MCF 10A (cell line): ENCODE measurements at places on chromosomes 1 and 21.

GRCh38 chr1:202200669-202201068, 7.1 kb downstream of the LGR6 start:
- no peak for DNase-seq

GRCh38 chr1:201598396-201598795, 59.5 kb downstream of the NAV1 start:
- no peak for DNase-seq

DNA sequence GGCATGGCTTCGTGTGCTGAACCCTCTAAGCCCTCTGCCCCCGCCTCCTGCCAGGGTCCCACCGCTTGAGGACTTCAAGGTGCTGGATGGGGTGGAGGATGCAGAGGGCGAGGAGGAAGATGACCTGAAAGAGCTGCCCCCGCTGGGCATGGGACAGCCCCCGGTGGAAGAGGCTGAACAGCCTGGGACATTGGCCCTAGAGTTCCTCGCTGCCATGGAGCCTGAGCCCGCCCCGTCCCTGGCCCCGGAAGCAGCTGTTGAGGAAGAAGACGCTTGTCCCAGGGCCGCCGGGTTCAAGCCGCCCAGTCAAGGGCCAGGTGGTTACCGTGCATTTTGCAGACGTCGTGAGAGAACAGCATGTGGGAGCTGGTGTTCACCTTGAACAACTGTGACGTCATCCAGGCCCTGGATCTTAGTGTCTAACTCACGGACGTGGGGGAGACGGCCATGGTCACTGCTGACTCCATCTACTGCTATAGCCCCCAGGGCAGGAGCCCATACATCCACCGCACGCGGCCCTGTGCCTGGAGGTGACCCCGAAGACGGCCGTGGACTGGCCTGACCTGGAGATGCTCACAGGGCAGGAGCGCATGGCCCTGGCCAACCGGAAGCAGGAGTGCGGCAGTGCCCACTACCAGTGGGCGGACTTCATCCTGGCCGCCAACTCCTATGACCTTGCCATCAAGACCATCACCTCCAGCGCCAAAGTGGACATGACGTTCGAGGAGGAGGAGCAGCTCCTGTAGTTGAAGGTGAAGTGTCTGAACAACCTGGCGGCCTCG, 90.1 kb downstream of the PPP1R12B start:
- no peak for DNase-seq

GRCh38 chr1:1435911-1436629, 580 bp downstream of the VWA1 start:
- no peak for DNase-seq

DNA sequence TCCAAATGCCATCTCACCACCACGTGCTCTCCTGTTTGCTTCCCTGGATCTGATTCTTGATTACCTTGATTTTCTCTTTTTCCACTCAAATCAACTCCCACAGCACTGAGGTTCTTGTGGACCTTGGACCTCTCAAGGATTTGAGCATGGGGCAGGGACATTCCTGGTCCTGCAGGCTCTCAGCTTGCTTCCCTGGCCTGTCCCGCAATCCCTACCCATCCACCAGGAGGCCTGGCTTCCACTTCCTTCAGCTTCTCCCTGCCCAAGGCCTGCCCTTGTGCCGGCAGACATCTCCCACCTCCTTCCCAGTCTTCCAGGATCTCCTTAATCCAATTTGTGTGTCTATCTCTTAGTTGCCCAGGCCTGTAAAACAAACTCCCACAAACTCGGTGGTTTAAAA, 21.6 kb downstream of the PLA2G2A start:
- no peak for DNase-seq

DNA sequence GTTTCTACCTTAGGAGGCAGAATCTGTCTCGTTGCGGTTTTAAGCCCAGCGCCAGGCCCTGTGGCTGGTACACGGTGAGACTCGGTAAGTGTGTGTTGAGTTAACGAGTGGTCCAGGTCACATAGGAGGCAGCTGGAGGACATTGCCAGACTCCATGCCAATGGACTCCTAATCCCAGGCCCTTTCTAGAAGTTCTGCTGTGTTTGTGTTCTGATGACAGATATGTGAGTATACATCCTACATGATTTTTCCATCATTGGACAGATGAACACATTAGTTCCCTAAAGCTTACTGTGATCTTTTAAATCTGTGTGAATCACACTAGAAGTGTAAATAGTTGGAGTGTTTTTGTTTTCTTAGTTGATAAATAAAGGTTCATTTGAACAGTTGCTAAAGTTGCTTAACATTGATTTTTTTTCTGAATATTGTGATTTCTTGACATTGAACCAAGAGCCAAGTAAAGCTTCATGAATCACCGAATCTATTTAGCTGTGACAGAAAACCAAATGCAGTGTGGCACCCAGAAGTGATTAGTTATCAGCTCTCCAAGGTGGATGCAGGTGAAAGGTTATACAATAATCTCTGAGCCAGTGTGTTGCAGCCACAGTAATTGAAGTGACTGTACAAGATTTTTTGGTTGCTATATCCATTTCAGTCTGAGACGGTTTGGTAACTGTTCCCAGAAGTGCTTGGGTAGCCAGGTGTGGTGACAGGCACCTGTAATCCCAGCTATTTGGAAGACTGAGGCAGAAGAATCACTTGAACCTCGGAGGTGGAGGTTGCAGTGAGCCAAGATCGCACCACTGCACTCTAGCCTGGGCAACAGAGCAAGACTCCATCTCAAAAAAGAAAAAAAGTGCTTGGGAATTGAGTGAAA, 46.3 kb downstream of the DOP1B start:
- DNase-seq, result no peak

- DNase-seq, result peak; percentile 90
Measured at GRCh38 chr1:32400876-32401631, 6.8 kb upstream of the BSDC1 start.

DNA sequence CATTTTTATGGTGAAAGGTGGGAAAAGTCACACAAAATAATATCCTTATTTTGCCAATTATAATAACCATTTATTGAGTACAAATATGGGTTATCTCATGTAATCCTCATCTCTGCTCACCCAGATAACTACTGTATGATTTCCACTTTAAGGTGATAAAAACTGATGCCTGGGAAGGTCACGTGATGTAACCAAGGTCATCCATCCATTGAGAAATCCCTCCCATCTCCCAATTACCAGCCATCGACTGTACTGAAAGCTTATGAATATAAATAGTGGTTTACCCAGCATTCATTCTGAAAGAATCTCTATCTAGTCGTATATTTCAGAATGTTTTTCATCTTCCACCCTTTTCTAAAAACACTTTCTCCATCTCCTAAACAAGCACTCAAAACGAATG, 55.0 kb upstream of the IFNAR2 start:
- no peak for DNase-seq

GRCh38 chr1:214004014-214004413, 16.2 kb downstream of the PROX1 start:
- DNase-seq, result no peak

DNA sequence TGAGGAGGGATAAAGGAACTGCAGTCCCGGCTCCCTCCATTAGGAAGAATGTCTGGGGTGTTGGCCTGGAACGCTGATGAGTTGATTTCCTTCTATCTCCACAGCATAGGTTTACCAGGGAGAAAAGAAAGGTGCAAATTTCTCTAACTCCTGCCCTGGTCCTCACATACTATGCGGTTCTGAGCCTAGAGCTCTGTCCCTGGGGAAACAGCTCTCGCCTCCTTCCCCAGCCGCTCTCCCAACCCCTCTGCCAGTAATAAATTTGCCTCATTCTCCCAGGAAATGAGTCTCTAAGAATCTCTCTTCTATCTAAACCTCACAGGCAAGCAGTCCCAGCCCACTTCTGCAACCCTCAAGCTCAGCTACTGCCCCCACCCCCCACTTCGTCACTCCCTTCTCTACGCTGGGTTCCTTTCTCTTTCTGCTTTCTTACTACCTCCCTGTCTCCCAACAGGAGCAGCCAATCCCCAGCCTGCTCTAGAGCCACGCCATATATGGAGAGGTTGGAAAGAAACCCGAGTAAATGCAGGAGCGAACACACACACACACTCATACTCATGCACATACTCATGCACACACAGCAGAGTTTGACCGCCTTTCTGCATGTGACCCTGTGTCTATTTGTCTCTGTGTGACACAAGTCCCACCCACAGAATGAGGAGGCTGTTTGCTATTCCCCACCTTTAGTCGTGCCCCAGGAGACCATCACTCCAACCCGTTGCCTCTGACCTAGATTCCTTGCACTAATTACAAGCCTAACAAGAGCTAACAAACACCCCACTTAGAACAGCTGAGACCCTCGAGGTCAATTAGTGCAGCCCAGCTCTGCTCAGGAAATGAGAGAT, 13.4 kb downstream of the PLEKHO1 start:
- peak; percentile 97 for DNase-seq

DNA sequence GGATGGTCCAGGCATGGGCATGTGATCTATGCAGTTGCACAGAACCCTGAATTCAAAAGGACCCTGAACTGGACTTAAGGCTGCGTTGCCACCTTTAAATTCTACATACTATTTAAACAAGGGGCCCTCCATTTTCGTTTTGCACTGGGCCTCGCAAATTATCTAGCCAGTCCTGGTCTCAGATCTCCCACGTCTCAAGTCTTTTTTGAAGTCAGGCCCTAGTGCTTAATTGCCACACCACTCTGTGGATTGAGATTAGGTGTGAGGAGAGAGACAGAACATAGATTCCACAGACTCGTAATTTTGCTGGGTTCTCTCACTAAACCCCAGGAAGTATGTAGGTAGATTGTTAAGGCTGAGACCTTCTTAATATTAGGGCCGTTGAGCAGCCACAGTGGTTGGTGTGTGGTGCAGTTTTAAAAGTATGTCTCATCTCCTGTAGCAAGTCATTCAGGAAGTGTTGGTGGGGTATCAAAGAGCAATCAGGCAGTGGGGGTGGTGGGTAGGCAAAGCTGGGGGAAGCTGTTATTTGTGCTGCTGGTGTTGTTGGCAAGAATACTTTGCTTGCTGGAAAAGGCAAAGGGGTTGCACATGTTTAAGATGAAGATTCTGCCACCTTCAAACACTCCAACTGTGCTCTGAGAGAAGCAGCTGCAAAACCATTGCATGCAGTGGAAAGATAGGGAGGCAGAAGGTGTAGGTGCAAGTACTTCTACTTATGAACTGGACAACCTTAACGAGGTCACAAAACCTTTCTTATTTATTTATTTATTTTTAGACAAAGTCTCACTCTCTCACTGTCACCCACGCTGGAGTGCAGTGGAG, 11.2 kb downstream of the CD84 start:
- DNase-seq, result no peak

DNA sequence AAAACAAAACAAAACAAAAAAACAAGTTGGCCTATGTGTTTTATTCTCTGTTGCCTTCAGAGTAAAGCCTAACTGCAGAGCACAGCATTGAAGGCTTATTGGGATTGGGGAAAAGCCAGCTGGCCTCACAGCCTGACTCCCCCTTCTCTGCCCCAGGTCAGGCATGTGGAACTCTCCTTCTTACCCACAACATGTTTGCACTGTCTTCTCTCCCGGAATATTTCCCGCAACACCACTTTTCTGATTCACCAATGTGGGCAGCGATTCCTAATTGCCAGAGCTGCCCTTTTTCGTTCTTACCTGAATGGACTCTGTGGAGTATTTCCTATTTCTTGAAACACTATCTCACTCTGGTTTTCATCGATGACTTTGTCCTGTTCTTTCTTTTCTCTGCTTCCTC, 2.8 kb upstream of the TARBP1 start:
- no peak for DNase-seq

DNA sequence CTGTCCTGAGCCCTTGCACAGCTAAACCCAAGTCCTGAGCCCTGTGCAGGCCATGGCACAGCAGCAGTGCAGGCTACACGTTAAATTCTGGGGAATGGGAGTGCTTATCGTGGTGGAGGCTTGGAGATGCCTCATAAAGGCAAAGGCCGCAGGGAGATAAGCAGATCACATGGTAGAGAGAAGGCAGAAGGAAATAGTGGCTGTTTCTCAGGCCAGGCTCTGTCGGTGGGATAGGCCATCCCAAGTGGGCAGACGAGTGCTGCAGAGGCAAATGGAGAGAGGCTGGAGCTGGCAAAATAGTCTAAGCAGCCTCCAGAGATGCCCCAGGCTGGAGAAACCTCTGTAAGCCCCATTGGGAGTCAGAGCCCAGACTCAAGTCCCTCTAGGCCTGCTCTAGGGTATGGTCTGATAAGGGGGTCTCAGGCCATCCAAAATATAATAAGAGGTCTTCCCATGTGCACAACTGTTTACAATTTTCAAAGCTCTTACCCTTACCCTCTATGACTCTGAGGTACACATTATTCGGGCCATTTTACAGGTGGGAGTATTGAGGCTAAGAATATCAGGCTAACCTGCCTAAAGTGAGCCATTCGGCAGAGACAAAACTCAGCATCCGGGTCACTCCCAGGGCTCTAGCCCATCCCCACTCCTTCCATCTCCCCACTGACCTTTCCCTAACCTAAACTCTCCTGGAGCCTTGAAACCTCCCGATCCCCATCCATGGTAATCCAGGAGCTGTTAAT, 79.6 kb downstream of the NKAIN1 start:
- no peak for DNase-seq

GRCh38 chr1:71427066-71427465, 346.2 kb upstream of the ZRANB2 start:
- DNase-seq, result no peak

DNA sequence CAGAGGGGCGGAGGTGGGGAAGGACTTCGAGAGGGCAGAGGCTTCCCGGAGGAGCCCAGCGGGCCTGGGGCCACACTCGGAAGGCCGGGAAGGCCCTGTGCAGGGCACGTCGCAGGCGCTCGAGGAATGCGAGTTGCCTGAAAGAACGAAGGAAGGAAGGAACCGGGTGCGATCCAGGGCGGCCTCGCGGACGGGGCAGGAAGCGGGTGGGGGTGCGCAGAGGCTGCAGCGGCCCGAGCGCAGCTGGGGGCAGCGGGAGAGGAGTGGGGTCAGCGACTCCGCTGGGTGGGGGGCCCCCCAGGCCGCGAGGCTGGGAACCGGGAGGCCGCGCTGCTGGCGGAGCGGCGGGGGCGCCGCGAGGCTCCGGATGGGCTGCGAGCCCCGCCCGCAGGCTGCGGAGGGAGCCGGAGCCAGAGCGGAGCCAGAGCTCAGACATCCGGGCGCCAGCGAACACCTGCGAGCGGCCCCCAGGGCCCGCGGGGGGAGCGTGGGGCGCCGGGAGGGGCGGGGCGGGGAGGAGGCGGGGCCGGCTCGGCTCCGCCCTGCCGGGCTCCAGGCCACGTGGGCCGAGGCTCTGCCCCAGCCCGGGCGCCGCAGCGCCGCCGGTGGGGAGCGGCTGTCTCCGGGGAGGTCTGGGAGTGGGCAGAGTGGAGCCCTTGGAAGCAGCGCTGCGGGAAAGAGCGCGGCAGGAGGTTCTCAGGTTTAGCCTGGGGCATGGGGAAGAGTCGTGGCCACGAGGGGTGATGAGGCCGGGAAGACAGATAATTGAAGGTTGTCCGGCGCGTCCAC, 4.6 kb downstream of the ID3 start:
- DNase-seq, result peak; percentile 86

DNA sequence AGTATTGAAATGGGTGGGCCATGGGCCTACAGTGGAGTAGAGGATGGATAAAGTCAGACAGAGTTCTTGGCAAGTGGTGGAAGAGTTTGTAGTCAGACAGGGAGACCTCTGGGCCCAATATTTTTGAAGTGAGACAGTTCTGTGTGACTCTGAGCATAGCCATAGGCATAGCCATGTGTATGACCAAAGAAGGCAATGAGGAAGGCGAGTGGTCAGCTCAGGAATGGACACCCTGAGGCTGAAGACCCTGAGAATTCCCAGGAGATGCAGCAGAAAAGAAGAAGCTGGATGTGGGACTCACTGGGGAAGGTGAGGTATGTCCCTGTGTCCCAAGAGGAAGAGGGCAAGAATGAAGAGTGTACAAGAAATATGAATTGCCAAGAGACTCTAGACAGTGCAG, 210.6 kb upstream of the IRF2BP2 start:
- no peak for DNase-seq
